LHCN-M2 (cell line): ENCODE measurements at places on chromosomes 6 and 20. TPM values are rescaled to one million over a fixed set of nuclear protein-coding genes. Genes with fewer than 3 reads are reported as not detected.

- no peak for DNase-seq
Observed at GRCh38 chr20:24149881-24150307, 161.3 kb upstream of the GGTLC1 start.

DNA sequence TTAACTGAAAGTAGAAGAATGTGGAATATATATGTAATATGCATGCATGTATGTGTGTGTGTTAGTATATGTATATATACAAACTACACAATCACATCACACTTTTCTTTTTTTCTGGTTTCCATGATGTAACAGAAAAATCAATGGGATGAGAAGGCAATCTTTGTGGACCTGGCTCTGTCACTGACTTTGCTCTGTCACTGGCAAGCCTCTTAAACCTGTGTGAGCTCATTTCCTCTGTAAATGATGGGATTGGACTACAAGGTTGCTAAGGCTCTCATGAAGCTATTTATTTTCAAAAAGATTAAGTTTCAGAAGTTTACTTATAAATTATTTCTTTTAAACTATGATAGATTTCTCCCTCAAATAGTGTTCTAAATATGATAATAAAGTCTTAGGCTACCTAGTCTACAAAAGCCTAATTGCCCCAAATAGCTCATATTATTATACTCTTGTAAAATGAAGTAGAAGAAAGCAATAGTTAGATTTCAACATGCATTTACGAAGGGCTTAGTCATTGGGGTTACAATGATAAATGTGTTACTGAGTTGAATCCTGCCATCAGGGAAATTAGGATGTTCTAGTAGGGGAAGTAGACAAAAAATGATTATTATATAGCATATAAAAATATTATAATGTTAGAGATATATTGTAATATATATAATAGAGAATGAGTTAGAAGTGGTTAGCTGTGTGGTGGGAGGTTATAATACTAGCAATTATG lies 129.3 kb downstream of the AFG1L start:
- no peak for DNase-seq

DNA sequence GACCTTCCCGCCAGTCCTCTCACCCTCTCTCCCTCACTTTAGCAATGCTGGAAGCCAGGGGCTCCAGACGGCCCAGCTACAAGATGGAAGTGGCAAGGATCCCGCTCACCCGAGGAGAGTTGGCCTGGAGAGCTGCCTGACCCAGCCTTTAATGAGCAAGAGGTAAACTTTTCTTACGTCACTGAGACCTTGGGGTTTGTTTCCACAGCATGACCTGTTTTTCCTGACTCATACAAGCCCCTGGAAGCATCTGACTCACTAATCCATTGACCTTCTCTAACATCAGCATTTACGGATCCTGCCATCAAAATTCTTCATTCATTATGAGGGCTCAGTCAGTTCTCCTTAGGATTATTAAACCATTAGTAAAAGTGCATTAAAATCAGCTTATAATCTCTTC lies 120.4 kb downstream of the MYLK4 start:
- DNase-seq = peak; percentile 88

GRCh38 chr6:25056130-25056529 lies 120.4 kb upstream of the RIPOR2 start:
- no peak for DNase-seq

- no peak for DNase-seq
Observed at GRCh38 chr6:6840831-6841291, 252.3 kb downstream of the LY86 start.

Gene C6orf58
- total RNA-seq = not detected in 2 replicates

Gene OSER1
- total RNA-seq = 32.4 and 35.5 TPM in 2 replicates

Gene CCM2L
- not detected in 2 replicates for total RNA-seq

Gene TINAG
- total RNA-seq = 0.13 and 0.29 TPM in 2 replicates
